ENCODE measurements at places on chromosomes 4 and X.
A peak's percentile ranks its signal among the peaks of the same experiment; 100 is the strongest.

GRCh38 chr4:74293558-74293957 is 14.7 kb upstream of the EPGN start:
- DNase-seq: no peak

- DNase-seq: no peak
These were observed 25.5 kb upstream of the HGFAC start for GRCh38 chr4:3416270-3416669.

DNA sequence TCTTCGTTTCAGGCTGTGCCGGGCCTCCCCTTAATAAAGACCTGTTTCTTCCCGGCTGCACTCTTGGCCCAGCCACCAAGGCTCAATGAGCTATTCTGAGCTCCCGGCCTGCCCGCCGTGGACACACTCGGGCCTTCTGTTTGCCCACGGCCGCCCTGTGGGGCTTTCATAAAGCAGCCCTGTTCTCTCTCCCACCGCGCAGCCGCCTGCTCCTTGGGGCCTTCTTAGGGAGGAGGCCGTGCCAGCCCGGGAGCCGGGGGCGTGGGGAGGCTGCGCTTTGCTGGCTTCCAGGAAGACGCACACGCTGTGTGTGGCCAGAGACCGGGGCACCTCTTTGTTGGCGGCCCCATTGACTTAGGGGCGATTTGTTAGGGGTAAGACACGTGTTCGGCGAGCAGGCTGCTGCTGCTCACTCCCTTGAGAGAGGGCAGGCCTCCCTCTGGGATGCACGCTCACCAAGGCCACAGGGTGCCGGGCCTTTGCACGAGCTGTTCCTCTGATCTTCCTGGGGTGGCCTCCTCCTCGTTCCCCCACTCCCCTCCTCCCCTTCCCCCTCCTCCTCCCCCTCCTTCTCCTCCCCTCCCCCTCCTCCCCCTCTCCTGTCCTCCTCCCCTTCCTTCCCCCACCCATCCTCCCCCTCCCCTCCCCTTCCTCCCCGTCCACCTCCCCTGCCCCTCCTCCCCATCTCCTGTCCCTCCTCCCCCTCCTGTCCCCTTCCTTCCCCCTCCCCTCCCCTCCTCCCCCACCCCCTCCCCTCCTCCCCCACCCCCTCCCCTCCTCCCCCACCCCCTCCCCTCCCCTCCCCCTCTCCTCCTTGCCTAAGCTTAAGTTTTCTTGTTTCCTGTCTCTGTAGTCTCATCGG is 11.3 kb downstream of the BLOC1S4 start:
- no peak for DNase-seq

DNA sequence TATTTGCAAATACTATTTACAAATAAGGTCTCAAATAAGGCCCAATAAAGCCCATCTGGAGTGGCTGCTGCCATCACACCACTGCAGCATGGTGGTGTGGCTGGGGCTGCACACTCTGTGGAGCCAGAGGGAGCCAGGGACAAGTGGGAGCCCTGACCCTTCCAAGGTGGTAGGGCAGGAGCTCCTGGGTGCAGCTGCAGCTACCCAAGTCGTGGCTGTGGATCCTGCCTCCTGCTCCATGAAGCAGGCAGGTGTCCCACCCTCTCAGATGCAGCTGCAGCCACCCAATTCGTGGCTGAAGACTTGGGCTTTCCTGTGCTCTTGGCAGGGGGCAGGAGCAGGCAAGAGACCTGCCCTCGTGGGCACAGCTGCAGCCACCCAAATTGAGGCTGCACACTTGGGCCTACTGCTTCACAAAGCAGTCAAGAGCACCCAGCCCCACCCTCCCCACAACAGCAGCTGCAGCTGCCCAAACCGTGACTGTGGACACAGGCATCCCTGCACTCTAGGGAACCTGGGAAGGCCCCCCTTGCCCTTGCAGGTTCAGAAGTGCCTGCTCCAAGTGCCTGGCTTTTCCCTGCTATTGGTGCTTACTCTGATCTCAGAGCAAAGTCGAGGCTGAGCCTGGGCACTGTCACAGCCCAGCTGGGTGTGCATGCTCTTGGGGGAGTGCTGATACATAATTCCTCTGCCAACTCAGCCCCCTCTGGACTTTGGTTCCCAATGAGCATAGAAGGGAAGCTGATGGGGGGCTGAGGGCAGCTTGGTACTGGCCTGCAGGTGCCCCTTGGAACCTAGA is 614.8 kb downstream of the PCDH18 start:
- no peak for DNase-seq

GRCh38 chr4:74772783-74773182 is 21.5 kb downstream of the BTC start:
- DNase-seq: no peak

- DNase-seq: no peak
These were observed 36.6 kb downstream of the TMEM156 start for GRCh38 chr4:38995660-38996005.

- peak; percentile 35 for DNase-seq
These were observed 2.3 kb upstream of the NR3C2 start for GRCh38 chr4:148444296-148445070.

DNA sequence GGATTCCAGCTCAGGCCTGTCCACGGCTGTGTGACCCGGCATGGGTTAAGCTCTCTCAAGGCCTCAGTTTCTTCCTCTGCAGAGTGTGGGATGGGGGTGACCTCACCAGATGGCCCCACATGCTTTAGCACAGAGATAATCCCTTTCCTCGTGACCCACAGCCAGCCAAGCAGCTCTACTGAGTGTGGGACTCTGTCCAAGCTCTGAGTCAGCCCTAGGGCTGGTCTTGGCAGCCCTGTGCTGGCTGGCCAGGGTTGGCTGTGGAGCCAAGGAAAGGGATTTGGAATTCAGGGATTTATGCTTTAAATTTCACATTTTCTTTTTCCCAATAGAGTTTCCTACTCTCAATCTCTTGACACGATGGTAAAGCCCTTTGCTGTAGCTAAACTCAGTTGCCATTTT is 19.7 kb upstream of the SPON2 start:
- no peak for DNase-seq

- no peak for DNase-seq
These were observed 10.8 kb downstream of the CA5B start for GRCh38 chrX:15748841-15749240.

DNA sequence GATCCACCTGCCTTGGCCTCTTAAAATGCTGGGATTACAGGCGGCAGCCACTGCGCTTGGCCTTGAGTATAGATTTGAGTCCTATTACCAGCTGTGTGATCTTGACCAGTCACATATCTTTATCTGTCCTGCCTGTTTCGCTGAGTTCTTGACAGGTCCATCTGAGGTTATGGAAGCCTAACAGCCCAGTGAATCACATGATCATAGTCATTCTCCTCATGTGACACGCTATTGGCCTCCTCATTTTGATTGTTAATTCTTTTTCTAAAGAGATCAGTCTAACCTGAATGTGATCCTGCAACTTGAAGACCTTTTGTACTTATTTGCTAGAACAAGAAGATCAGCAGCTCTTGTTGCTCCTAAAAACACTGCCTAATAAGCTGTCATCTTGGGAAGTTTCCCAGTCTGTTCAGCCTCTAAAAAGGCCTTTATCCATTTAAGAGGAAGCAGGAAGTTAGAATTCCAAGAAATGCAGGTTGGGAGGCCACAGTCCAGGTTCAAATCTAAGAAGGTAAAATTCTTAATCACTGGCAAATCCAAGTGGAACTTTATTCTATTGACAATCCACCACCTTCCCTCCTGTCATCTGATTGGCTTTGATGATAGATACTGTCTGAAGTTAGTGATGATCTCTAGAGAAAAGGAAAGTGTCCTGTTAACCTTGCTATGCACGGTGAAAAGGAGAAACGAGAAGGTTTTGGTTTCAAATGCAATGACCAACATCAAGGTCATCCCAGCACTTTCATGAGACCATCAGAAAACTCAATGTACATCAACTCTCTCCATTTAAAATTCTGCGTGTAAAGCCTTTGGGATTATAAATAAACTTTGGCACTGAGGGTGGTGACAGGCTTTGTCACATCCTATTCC is 86.9 kb downstream of the CHRNA9 start:
- no peak for DNase-seq

DNA sequence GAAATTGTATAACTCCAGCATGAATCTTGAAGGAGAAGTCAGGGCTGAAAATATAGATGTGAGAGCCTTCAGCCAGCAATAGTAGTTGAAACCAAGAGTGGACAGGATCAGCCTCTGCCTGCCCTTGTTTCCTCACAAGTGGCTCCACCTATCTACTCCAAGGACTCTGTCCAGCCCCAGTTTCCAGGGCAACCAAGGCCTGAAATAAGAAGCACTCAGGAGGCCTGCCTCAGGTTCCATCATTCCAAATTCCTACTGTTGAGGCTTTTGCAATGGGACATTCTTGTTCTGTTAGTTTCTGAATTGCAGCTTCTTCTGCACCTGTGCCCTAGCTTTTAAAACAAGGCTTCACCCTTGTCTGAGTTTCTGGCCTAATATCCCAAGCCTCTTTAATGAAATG is 41.6 kb downstream of the TRPC5OS start:
- no peak for DNase-seq

- no peak for DNase-seq
These were observed 325.8 kb upstream of the GALNT7 start for GRCh38 chr4:172842779-172843178.

GRCh38 chr4:2071912-2072867 is 13.1 kb downstream of the NAT8L start:
- no peak for DNase-seq

Data from activated T-helper 9 cell treated with anti-CD3 and anti-CD28 coated beads, Interleukin-2, amount 50 U/mL, for 16 hours (primary cell).